A172 (cell line): ENCODE measurements at places on chromosomes 2 and 18. TPM values are rescaled to one million over a fixed set of nuclear protein-coding genes. Genes with fewer than 3 reads are reported as not detected.

- DNase-seq: no peak
Measured at GRCh38 chr2:232876978-232877441, 6.9 kb downstream of the SNORC start.

DNA sequence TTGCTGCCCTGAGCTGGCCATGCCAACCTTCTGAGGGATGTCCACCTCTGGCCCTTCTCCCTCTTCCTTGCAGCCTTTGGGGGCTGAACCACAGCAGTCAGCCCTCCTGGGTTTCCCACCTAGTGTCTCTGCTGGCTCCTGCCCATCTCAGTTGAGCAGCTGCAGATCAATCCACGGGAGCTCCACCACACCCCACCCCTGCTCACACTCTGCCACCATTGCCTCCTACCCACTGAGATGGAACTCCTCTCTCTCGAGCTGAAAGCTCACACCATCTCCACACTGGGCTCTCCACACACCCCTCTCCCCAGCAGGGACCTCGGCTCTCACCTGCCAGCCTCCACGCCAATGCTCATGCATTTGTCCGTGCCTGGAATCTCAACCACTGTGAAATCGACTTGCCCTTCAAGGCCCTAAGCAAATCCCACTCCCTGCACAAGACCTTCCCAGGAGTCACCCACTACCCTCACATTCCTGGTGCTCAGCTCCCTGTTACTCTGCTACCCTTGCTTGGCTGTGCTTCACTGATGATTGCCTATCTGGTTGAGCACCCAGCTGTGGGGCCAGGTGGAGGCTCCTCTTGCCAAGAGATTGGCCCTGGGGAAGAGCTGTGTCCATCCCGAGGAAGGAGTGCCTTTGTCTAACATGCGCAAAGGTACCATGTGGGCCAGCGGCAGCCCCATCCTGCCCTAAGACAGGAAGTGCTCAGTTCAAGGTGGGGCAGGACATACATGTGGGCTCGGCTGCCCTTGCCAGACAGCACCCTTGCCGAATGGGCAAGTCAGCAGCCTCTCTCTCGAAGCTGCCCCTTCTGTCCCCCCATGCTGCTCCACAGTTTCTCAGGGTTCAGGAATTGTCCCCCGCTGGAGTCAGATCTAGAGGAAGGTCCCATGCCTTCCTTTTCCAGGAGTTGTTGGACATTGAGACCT lies 208.7 kb downstream of the CYP26B1 start:
- DNase-seq: no peak

- no peak for DNase-seq
Measured at GRCh38 chr2:74481431-74481830, 1.4 kb downstream of the CCDC142 start.

The SIX3 gene
- not detected in 2 replicates for total RNA-seq

The TCF4 gene
- 55.0 and 100.0 TPM in 2 replicates for total RNA-seq

GRCh38 chr18:5420906-5421305 lies 122.9 kb downstream of the EPB41L3 start:
- DNase-seq: no peak

DNA sequence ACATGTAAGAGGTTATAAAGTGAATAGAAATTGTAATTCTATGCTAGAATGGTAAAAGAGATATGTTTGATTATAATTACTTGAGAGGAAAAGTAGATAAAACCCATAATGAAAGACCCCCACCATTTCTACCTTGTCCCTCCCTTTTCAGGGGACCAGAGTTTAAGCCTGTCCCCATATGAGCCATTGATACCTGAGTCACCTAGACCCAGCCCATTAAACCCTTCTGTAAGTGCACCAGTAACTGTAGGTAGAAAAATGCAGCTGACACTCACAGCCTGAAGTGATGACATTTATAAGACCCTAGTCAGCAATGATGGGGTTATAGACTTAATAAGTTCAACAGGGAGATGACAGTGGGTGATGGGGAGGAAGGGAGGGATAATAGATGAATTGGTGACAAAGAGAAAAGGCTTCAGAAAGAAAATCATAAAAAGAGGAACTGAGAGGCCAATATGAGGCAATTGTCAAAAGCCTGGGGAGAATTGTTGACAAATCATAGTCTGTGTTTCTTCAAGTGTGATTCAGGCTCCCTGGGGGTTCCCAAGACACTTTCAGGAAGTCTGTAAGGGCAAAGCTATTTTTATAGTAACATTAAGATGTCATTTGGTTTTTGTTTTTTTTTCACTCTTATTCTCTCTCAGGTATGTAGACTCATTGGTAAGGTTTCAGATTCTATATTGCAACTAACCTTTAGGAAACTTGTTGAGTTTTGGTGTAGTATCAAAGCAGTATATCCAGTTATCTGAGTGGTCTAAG lies 544.2 kb downstream of the SATB2 start:
- DNase-seq: no peak

The WNT10A gene
- 0.36 and 1.5 TPM in 2 replicates for total RNA-seq

DNA sequence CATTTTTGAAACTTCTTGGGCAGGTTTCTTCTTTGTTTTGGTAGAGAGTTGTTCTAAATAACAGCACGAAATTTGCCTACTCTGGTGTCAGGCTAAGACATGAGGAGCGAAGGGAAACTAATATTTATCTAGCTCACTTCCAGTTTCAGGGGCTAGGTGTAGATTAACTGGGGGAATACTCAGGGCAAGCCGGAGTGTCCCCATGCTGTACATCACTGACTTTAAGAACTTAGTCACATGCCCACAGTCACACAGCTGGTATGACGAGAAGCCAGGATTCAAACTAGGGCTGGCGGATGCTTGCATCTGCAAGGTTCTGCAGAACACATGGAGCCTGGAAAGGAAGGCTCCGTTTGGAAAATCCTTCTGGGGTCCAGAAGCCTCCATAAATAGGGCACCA lies 133.3 kb downstream of the ALPK2 start:
- no peak for DNase-seq

The RESP18 gene
- not detected in 2 replicates for total RNA-seq

The HNRNPLL gene
- 49.2 and 55.8 TPM in 2 replicates for total RNA-seq

GRCh38 chr2:134501476-134502091 lies 217.2 kb downstream of the TMEM163 start:
- DNase-seq: no peak
